ENCODE measurements at places on chromosomes 7 and 10. TPM values are rescaled to one million over a fixed set of nuclear protein-coding genes. Genes with fewer than 3 reads are reported as not detected.

Gene SAP25
- total RNA-seq = 2.7 TPM

Gene CCDC172
- not detected for total RNA-seq

Gene NRF1
- total RNA-seq = 25.5 TPM

Gene HSPA12A
- 26.6 TPM for total RNA-seq

Gene GHRHR
- not detected for total RNA-seq

Gene SLC26A5
- total RNA-seq = not detected

Gene MMRN2
- total RNA-seq = 40.6 TPM

Gene AZGP1
- total RNA-seq = 18.7 TPM

Gene DPP6
- 48.7 TPM for total RNA-seq

Gene MORN4
- total RNA-seq = 8.6 TPM

Gene PPIA
- total RNA-seq = 1,829 TPM

Gene CYP2E1
- total RNA-seq = 1.4 TPM

Gene HGF
- total RNA-seq = 4.4 TPM

Gene AKR1D1
- total RNA-seq = 0.06 TPM

Gene ARHGEF5
- 35.1 TPM for total RNA-seq

Gene CUZD1
- total RNA-seq = 0.29 TPM

Gene P4HA1
- total RNA-seq = 52.2 TPM

Gene DYDC2
- 0.99 TPM for total RNA-seq

Gene LGI1
- 3.6 TPM for total RNA-seq

Gene FAM25A
- total RNA-seq = not detected

Gene RBM33
- total RNA-seq = 58.4 TPM

Gene VSTM2A
- 1.5 TPM for total RNA-seq

Gene BUB3
- total RNA-seq = 177 TPM

Gene HOXA7
- 10.2 TPM for total RNA-seq

Gene LLCFC1
- not detected for total RNA-seq

Gene TRUB1
- total RNA-seq = 32.1 TPM

Gene AS3MT
- 8.0 TPM for total RNA-seq

Gene CRPPA
- total RNA-seq = 6.8 TPM

Gene PPP1R17
- total RNA-seq = not detected

Gene CALHM1
- not detected for total RNA-seq

Gene SLC18A2
- 2.0 TPM for total RNA-seq

Gene SPDYE2B
- not detected for total RNA-seq

Gene MBL2
- total RNA-seq = not detected

Gene IGF2BP3
- 43.4 TPM for total RNA-seq

Gene IQUB
- 9.8 TPM for total RNA-seq

Gene CPA1
- 1.9 TPM for total RNA-seq

Gene CYP3A7
- 0.35 TPM for total RNA-seq

Gene UBTD1
- 15.2 TPM for total RNA-seq

Gene SLC26A3
- not detected for total RNA-seq

Gene LIPK
- not detected for total RNA-seq

Gene GDF10
- 1.6 TPM for total RNA-seq

Gene GIMAP1
- total RNA-seq = 2.6 TPM

Gene AGAP9
- total RNA-seq = 7.9 TPM

Gene NPSR1
- not detected for total RNA-seq

Gene LRMDA
- 22.6 TPM for total RNA-seq

Gene ZNF277
- 35.4 TPM for total RNA-seq

Gene NEUROG3
- total RNA-seq = not detected

Gene CDC14C
- not detected for total RNA-seq

Gene MYH16
- 0.06 TPM for total RNA-seq

Gene INA
- total RNA-seq = 0.58 TPM

Gene WEE2
- 0.23 TPM for total RNA-seq

Gene ADRB1
- 0.53 TPM for total RNA-seq

Gene LRRC18
- 0.23 TPM for total RNA-seq

All from metanephros (tissue), 2 donors.